ENCODE measurements at places on chromosomes 3 and 15.

- no peak for DNase-seq
These were observed 7.5 kb downstream of the ARHGAP31 start for GRCh38 chr3:119301662-119302061.

DNA sequence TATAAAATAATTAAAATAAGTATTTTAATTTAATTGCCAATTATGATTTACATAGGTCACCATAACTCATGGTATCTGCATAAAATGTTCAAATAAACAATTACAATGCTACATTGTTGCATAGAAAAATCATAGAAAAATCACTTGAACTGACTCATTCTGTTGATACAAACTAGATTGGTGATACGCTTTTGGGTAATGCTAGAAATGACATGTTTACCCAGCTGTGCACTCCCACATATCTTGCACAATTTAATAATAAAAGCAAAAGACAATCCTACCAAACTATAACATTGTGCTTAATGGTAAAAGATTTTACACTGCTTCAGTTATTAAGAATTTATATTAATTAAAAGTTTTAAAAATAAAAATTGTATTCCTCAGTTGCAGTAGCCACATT is 45.8 kb upstream of the FBXL22 start:
- DNase-seq, result no peak

DNA sequence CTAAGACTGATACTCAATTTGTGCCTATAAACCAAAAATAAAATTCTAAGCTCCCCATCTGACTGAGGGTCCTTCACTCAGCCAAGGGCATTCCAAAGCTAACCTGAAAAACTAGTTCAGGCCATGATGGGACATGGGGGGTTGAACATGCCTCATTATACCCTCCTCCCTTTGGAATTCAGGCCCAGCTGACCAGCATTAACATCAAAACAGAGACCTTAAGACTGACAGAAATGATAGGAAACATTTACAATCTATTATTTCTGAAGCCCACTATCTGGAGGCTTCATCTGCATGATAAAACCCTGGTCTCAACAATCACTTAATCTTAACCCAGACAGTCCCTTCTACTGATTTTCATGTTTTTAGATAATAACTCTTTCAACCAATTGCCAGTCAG is 140.4 kb downstream of the ANO10 start:
- DNase-seq, result no peak

- no peak for DNase-seq
These were observed 422.2 kb downstream of the ZNF385D start for GRCh38 chr3:21328711-21329390.

- DNase-seq, result no peak
These were observed 1183.1 kb downstream of the ZPLD1 start for GRCh38 chr3:103617961-103618360.

DNA sequence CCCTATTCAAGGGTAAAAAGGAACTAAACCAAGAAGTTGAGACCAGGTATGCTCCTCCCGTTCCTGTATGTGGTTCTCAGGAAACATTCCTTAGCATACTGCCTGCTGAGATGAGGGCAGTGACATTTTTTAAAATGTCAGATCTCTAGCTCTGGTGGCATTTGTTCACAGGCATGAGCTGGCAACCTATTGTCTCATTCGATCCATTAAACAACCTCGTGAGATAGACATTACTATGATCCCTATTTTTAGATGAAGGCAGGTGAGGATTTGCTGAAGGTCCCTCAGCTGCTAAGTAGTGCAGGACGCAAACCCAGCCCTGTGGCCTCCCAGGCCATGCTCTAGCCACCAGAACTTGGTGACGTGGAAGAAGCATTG is 74.9 kb downstream of the SIDT1 start:
- DNase-seq, result no peak

GRCh38 chr3:183800243-183800863 is 25.0 kb downstream of the MAP6D1 start:
- DNase-seq, result no peak

DNA sequence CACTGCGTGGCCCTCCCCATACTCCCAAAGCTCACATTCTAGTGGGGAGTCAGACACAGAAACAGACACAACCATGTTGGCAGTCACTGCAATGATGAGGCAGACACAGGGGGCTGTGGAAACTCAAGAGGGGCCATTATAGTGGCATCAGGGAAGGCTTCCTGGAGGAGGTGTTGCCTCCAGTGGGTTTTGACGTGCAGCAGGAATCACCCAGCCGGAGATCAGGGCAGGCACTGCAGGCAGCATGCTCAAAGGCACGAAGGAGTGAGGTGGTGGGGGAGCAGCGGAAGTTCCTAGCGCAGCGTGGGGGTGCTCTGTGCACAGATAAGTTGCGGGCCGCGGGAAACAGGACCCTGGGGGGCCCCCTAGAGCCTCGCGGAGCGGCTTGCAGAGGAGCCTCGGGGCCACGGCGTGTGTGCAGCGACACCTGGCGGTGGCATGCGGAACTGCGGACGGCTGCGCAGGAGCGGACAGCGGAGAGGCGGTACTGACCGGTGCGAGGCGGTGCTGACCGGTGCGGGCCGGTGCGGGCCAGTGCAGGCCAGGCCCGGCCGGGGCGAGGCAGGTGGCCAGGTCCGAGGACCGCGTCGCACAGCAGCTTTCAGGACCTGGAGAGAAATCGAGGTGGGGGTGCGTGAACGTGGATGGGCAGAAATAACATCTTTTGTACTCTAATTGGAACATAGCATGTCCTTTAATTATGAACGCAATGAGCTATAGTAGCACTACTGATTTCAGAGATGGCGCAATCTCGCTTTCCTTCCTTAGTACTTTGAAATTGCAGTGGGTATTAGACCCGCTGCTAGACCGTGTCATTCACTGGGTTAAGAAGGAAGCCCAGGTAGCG is 101.5 kb downstream of the FBLN2 start:
- DNase-seq, result no peak

GRCh38 chr3:123640311-123640710 is 55.5 kb upstream of the HACD2 start:
- DNase-seq, result no peak

Data from GF-D8 (cell line).